ENCODE measurements at places on chromosomes 1 and 21.

DNA sequence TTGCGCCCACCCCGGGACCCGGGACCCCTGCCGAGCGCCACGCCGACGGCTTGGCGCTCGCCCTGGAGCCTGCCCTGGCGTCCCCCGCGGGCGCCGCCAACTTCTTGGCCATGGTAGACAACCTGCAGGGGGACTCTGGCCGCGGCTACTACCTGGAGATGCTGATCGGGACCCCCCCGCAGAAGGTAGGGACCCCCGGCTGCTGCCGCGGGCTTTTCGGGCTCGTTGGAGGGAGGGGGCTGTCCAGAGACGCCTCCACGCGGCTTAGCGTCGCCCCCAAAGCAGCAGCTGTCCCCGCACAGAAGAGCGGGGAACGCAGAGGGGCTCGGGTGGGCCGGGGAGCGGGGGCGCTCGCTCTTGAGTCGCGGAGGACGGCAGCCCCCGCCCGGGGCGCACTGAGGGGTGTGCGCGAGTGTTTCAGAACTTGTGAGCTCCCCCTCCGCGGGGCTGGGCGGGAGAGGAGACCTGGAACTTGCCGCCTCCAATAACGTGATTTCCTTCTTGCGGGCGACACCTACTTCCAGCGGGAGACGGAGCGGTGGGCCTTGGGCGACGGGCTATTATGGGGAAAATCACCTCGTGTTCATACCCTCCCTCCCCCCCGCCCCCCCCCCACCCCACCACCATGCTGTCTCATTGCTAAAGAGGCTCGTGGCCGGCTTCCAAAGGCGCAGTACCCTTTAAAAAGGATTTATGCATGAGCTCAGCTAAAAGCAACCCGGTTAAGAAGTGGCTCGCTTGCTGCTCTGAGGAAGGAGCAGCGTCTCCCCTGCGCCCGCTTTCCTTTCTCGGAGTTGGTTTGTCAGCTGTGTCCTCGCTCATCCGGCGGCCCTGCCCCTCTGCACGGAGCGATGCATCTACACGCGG lies 664 bp downstream of the BACE2 start:
- peak; percentile 73 for DNase-seq

DNA sequence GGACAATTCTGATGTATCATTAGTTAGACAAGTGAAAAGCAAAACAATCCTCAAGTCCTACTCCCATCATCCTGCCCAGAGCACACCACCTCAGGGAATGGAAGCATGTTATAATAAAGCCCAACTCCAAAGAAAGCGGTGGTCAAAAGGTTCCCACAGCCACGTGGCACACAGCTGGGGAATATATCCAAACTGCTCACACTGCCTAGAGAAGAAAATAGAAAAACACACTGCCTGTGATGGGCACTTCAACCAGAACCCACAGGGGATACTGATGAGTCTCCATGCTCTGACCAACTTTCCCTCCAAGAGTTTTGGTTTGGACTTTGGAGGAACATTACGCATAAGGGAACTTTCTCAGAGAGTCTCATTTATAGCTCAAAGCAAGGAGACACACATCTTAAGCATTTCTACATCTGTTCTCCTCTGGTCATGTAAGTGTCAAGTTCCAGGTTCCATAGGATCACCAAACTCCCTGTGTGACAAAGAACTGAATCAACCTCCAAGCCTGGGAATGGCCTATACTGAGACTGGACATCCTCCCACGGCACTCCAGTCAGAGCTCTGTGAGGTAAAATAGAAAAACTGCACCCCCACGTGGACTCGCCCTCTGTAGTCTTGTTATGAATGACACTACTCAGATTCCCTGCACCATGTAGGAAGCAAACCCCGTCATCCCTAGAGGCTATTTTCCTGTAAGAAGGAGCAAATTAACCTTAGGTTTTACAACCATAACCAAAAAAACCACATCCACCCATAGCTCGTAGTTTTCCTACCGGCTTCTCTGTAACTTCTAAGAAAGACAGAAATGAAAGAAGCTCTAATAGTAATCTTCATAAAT lies 12.2 kb downstream of the DSTYK start:
- DNase-seq = peak; percentile 14

GRCh38 chr1:186442651-186443375 lies 18.1 kb downstream of the PDC start:
- peak; percentile 82 for DNase-seq

GRCh38 chr1:193533853-193534252 lies 347.4 kb upstream of the B3GALT2 start:
- DNase-seq = no peak

GRCh38 chr1:23648576-23648975 lies 43.0 kb upstream of the RPL11 start:
- no peak for DNase-seq

DNA sequence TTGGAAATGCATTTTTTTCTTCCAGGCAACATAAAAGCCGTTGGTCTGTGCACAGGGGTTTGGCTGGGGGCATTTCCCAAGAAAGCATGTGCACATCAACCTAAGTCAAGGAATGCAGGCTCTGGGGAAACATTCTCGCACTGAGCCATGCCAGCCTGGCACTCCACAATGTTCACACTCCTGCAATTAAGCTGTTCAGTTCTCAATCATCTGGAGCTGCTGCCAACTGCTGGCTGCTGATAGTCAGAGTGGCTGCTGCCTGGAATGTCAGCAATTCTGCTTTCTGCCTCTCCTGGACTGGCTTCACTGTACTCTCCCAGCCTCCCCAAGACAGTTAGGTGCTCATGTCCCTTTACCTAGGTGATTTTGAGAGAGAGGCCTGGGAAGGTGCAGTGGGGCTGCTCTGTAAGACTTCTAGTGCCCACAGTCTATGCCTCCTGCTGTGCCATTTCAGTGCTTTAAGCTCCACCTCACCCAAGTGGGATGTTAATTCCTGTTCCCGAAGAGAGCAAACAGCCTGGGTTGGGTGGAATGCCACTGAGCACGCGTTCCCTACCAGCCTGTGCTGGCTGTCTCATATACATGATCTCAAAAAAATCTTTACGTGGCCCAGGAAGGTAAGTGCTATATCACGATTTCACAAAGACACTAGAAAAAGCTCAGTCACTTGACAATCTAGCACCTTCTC lies 131.7 kb downstream of the BRINP2 start:
- DNase-seq = peak; percentile 21

DNA sequence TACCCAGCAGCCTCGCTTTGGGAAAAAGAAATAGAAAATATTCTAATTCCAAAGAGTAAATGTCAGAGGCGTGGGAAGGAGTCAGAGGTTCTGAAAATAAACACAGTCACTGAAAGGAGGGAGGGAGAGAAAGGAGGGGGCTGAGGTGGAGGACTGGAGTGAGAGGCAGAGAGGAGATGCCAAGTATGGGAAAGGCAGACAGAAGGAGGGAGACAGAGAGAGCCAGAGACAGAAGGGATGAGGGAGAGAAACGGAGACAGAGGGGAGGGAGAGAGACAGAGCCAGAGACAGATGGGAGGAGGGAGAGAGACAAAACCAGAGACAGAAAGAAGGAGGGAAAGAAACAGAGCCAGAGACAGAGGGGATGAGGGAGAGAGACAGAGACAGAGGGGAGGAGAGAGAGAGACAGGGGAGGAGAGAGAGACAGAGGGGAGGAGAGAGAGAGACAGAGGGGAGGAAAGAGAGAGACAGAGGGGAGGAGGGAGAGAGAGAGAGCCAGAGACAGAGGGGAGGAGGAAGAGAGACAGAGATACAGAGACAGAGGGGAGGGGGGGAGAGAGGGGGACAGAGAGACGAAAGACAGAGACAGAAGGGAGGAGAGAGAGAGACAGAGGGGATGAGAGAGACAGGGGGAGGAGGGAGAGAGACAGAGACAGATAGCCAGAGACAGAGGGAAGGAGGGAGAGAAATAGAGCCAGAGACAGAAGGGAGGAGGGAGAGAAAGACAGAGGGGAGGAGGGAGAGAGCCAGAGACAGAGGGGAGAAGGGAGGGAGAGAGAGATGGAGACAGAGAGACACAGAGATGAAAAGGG lies 525.5 kb downstream of the MATN1 start:
- DNase-seq = peak; percentile 6

GRCh38 chr1:234520908-234521817 lies 42.2 kb upstream of the TARBP1 start:
- no peak for DNase-seq
